HS-5 (cell line): ENCODE measurements at places on chromosomes 3 and 15.
A peak's percentile ranks its signal among the peaks of the same experiment; 100 is the strongest.

- DNase-seq: no peak
Measured at GRCh38 chr3:131619821-131620220, 117.0 kb upstream of the MRPL3 start.

DNA sequence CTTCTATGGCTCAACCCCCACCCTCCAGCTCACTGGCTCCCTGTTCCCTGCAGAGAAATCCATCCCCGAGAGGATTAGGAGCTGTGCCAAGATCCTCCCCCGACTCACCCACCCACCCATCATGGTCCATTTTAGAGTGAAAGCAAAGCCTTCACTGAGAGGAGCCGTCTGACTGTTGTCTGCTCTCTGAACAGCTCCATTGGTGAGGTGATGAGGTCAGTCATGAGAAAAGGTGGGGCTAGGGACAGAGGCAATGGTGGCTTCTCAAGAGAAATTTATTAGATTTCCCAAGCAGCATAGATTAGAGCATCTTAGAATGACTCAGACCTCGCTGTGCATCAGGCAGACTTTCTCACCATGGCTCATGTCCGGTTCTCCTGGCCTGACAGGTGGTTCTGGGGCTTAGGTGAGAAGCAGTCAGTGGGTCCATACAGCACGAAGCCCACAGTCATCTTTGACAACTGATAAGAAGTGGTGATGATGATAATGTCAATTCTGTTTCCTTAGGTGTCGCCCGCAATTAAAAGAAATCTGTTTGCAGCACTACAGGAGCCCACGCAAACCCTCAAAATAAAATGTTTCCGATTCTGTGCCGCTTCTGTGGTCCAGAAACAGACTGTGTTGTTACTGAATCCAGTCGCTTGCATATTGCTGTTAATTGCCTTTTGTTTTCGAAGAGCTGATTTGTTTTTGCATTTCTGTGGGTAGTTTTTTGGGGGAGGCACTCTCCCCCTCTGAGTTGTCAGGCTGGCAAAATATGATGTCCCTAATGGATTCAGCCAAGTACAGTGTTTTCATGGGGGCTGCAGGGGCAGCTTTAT lies 24.8 kb upstream of the RHO start:
- no peak for DNase-seq

DNA sequence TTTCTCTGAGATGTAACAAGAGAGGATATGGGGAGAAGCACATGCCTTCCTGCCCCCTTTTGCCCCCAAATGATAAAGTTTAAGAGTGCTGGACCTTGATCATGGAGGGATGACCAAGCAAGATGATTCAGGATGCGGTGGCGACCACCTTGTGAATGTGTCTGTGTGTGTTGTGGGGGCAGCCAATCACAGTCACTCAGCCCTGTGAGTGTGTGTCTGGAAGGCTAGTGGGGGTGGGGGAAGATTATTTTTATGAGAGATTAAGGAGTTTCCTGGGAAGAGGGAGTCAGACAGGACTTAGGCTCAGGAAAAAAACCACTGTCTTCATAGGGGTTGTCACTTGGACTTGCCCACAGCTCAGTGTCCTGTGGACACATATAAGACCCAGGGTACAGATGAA lies 57.8 kb upstream of the KY start:
- peak; percentile 32 for DNase-seq

DNA sequence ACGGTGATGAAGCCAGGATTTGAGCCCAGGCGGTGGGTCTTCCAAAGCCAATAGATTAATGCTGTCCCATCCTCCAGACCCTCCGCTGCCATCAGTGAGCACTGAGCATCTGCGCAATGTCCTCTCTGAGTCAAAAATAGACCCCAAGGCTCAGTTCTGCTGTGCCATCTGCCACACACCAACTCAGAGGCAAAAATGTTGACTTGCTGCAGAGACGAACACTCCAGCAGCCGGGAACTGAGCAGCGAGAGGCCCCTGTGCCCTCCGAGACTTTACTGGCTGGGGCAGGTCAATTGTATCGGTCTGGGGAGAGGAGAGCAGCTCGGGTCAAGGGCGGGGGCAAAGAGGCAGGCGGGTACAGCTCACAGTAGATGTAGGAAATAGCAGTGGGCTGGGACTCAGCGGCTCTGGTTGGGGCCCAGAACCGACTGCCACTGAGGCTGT lies 41.5 kb upstream of the ATP2B2 start:
- DNase-seq: no peak

- no peak for DNase-seq
Measured at GRCh38 chr15:65328506-65329287, 24.2 kb downstream of the RNU5B-1 start.

GRCh38 chr3:127888156-127888555 lies 26.9 kb upstream of the KBTBD12 start:
- no peak for DNase-seq

DNA sequence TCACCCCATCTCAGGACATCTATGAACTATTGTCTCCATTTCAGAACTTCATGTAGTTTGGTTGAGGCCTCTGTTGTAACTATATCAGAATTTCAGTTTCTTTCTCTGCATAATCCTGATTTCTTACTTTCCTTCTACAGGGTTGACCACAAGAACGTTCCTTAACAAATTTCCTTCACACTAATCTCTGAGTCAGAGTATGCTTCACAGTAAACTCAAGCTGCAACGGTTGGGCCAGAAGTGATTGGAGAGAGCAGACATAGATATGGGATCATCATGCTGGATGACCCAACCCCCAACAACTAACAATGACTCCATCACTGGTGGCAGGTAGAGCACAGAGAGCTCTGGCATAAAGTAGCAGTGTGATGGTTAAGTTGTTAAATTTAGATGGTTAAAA lies 128.8 kb upstream of the OSTN start:
- peak; percentile 90 for DNase-seq

DNA sequence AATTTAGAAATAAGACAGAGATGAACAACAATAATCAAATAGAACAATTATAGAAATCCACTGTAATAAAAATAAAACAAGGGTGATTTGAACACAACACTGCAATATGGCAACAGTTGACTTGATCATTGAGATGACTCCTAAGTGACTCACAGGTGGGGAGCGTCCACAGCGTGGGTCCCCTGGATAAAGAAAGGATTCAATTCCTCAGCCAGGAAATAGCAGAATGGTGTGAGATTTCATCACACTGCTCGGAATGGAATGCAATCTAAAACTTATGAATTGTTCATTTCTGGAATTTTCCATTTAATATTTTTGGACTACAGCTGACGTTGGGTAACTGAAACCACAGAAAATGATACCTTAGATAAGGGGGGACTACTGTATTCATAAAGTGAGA lies 82.0 kb downstream of the CNTN3 start:
- DNase-seq: peak; percentile 86

DNA sequence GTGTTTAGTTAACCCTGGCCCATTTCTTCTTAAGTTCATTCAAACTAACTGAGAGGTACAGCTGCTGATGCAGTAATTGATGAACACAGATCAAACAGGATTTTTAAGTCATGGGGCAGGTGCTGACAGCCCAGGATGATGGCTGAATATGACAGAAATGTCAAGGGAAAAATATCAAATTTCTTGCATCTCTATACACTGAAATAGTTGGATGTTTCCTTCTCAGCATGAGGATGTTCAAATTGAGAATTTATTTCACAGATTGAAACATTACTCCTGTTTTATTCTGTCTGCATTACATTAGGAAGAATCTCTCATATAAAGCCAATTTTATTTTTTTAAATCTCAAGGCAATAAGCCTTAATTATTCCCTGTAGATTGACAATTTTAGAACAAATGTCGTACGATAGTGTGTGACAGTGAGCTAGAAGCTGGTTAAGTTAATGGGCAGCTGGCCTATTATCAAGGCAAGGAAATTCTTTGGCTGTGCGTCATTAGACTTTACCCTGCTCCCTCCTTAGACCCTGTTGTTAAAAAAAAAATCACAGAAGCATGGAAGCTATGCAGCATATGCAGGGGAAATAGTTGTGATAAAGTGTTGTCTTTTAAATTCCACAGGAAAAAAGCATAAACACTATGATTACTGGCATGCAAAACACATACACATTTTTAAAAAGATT lies 183.8 kb upstream of the KCNMB2 start:
- DNase-seq: peak; percentile 84

DNA sequence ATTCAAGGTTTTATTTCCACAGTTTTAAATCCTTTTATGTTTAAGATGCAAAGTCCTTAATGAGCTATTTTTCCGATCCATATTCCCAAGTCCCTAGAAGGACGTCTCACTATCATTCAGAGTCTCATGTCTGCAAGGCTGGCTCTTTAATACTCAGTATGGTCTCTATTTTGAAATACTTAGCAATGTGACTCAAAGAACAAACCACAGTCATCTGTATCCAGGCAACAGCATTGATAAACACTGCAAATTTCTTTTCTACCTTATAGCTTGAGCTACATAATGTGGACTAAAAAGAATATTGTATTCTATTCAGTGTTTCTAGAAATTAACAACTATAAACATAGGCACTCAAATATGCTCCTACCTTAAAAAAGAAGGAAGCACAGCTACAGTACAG lies 588.3 kb upstream of the NAALADL2 start:
- DNase-seq: peak; percentile 24

DNA sequence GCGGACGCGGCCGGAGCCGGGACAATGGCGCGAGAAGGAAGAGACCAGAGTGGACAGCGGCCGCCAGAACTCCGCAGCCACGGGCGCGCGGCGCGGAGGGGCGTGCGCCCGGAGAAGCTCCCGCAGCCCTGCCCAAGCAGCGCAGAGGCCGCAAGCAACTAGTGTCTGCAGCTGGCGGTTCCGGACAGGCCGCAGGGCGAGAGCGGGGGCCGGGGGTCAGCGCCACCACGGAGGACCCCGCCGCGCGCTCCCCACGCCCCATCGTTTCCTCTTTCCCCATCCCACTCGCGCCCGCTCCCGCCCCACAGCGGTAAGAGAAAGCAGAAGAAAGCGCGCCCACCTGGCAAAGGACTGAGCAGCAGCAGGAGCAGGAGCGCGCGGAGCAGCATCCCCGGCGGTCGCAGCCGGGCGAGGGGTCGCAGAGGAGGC lies 440 bp downstream of the PRTG start:
- peak; percentile 4 for DNase-seq

DNA sequence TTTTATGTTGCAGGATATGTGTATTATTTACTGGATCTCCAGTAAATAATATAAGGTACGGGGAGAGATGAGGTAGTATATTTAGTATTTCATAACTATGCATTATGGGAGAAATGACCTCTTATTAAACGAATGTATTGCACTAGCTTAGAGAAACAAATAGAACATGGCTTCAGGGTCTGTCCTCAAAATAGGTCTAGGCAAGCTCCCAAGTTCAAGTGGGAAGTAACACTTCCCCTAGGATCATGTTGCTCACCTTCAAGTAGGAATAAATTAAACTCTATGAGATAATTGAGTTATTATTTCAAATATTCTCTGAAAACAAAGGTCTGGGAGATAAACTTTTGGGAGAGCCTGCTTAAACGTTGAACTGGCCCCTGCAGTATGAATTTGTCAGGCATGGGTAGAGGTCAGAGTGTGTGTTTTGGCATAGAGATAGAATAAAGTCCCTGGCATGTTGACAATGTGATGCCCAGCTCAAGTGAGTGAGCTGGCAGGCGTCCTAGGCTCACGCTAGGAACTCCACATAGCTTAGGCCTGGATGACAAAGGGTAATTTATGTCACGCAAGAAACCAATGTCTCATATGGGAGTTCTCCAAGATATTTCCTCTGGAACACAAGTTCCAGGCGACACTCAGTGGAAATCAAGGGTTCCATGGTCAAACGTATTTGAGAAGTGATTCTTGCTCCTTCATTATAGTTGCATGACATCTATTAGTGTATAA lies 236.8 kb downstream of the CACNA2D3 start:
- DNase-seq: no peak

DNA sequence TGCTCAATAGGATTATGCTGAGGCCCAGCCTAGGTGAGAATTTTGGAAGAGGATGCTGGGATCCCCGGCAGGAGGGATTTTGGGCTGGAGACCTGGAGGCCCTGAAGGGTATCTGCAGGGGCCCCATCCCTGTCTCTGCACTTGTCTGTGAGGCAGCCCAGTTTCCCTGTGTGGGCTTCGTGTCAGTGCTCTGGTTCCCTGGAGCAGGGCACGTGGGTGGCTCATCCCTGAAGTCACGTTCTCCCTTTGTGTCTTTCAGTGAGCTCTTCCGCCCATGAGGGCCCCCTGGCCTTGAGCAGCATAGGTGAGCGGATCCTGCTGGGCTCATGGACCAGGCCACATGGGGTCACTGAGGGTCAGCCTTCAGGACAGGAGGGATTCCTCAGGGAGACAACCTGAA lies 217.9 kb downstream of the SNRPN start:
- no peak for DNase-seq

DNA sequence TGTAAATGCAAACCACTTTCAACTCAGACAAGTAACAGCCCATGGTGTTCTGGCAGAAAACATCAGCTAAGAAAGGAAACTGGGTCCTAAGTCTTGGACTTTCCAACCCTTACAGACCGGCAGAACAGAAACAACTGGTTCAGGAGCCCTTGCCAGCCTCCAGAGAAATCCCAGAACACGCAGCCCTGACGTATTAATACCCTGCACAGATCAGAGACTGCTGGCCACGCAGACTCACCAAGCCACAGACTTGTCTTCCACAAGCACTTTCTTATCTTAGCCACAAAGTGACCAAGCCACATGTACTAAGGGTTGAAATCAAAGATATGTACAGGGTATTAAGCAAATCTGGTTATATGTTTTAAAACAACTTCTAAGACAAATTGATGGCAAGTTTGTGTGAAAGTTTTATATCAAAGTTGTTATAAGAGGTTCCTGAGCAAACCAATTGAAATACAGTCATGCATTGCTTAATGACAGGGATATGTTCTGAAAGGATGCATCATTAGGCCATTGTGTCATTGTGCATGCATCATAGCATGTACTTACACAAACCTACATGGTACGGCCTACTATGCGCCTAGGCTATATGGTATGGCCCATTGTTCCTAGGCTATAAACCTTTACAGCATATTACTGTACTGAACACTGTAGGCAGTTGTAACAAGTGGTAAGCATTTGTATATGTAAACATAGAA lies 36.8 kb downstream of the BTD start:
- no peak for DNase-seq
